Motor neuron (in vitro differentiated cells): ENCODE measurements at places on chromosomes 11 and 22.

DNA sequence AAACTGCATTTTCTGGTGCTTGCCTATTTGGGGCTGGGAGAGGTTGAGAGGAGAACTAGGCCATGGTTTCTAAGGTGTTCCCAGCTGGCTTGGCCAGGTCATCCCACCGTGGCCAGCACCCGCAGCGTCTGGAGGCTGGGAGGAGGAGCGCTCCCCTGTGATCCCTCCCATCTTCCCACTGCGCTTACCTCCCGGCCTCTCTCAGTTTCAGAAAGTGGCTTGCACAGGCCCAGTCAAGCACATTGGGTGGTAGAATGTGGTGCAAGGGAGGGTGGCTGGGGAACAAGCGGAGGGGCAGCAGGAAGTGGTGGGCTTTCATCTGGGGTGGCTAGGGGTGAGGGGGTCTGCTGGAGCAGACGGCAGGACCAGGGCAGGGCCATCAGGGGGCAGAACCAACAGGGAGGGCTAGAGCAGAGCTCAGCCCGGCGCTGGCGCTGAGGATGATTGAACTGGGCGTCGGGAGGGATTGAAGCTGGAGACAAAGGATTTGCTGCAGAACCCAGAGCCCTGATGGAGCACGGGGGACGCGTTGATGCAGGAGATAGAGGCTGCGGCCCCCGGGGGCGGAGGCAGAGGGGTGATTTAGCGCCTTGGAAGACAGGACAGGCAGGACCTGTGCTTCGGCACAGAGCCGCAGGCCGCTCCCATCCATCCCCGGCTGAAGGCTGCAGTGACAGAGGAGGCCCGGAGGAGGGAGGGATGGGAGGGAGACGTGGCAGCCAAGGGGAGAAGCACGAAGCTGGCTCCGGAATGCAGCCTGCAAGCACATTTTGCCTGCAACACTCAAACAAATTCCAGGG is 76.0 kb downstream of the TRIM29 start:
- ATAC-seq, result peak; percentile 90

DNA sequence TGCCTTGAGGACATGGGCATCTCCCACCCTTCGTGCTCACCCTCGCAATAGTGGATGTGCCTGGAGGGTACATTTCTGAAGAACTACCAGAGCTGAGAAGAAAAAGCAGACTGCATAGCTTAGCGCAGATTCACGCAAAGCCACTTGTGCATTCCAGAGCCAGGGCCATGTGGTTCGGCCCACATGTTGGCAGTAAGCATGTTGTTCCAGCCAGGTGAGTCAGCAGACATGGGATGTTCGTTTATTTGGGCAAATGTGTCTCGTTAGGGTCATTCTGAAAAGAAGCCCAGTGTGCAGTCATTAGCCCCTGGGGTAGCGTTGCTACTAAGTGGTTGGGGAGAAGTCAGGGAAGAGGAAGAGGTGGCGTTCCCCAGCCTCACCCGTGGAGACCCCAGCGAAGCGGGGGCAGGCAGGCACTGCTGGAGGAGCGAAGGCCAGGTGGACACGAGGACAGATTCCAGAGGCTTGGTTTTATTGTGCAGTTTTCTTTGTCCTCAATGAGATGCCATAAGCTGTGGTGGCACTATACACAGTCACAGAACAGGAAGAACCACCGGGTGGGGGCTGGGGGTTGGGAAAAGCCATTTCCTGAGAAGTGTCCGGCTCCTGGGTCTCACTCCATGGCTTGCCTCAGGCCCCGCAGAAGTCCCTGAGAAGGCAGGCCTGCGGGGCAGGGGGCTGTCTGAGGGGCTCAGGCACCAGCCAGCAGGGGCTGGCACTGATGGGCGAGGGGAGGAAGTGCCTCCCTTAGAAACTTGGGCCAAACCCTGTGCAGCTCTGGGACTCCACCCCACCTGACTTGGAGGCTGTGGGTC is 5.0 kb downstream of the THY1 start:
- peak; percentile 4 for ATAC-seq

- ATAC-seq, result no peak
These were observed 350.1 kb downstream of the CASP12 start for GRCh38 chr11:104547996-104548661.

DNA sequence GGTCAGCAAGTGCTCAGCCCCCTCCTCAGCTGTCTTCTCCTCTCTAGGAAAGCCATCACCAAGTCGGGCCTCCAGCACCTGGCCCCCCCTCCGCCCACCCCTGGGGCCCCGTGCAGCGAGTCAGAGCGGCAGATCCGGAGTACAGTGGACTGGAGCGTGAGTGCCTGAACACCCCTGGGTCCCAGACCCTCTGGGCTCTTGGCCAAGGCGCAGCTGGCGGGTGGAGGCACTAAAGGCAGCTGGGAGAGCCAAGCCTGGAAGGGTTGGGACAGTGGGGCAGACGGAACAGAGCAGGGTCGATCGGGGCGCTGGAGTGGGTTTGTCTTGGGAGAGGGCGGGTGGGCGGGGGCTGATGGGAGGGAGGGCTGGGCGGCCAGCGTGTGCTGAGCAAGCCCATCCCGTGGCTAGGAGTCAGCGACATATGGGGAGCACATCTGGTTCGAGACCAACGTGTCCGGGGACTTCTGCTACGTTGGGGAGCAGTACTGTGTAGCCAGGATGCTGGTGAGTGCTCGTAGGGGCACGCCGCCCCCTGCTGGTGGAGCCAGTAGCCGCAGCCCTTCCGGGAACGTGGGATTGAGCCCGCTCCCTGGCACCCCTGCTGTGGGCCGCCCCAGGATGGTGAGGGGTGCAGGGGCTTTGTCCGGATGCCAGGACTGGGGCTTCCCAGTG is 14.1 kb upstream of the MDK start:
- ATAC-seq, result peak; percentile 49
